Cerebellum (tissue), 4 donors: ENCODE measurements at places on chromosomes 4 and X. TPM values are rescaled to one million over a fixed set of nuclear protein-coding genes. Genes with fewer than 3 reads are reported as not detected.

Gene EPGN
- total RNA-seq = 0.27 TPM

Gene SMIM10L2A
- 6.8 TPM for total RNA-seq

Gene XAGE1A
- total RNA-seq = not detected

Gene CLDN24
- not detected for total RNA-seq

Gene CT47C1
- total RNA-seq = not detected

Gene ADAM29
- 0.91 TPM for total RNA-seq

Gene H2BW2
- not detected for total RNA-seq

Gene ZNF141
- total RNA-seq = 61.7 TPM

Gene TCP11X1
- 0.18 TPM for total RNA-seq

Gene EGFL6
- 2.8 TPM for total RNA-seq
